Stimulated activated CD8-positive, alpha-beta memory T cell treated with anti-CD3 and anti-CD28 coated beads, Interleukin-2, amount 100 ng/mL, for 48 hours (primary cell): ENCODE measurements at places on chromosomes 11 and 22.

DNA sequence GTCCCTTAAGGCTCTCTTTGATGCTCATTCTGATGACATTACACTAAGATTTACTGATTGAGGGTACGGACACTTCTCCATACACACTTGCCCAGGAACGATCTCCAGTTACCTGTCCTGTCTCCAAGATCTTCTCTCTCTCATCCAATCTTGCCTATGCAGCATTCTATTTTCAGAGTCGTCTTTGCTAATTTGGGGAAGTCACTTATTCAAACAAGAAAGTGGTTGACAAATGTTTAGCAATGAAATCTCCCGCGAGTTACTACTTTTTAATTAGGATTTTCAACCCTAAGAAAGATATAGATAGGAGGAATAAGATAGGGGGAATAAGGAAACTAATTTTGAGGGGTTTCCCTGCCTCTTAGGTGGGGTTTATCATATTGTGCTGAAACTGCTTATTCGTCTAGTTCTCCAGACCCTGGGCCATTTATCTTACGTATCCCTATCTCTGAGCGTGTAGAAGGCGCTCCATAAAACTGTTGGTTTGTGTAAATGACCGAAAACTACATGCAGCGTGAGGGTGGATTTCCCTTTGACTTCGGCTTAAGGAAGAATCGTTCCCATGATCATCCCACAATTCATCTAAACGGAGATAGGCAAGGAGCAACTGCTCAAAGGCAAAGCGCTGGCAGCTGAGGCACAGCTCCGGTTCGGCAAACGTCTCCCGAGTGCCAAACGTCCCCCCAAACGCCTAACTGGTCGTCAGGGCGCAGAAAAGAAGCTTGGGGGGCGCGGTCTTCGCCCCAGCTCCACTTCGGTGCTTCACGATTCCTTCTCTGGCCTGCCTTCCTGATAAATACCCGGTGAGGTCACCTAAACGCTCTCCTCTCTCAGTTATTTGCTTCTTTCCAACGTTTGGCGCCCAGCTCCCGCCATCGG lies 804 bp downstream of the APIP start:
- no peak for DNase-seq

- no peak for DNase-seq
These were observed 7.3 kb upstream of the CRYBB3 start for GRCh38 chr22:25192406-25192805.

- DNase-seq = no peak
These were observed 44.3 kb downstream of the TBC1D22A start for GRCh38 chr22:46806794-46807193.

DNA sequence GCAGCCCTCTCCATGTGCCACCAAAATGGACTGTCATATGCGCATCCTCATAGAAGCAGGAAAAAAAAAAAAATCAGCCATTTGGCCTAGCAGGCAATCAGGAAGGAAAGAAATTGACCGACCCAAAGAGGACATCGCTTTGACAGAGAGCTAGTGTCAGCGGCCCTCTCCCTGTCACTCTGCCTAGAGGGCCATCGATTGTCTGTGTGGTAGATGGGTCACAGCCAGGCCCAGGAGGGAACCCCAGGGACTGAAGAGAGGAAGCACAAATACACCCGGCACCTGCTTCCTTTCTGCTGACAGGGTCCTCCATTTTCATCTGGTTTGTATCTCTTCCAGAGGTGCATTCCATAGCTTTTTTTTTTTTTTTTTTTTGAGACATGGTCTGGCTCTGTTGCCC lies 21.8 kb downstream of the VPS37C start:
- no peak for DNase-seq

- DNase-seq = no peak
These were observed 74.4 kb downstream of the ARHGAP32 start for GRCh38 chr11:129117595-129118350.

DNA sequence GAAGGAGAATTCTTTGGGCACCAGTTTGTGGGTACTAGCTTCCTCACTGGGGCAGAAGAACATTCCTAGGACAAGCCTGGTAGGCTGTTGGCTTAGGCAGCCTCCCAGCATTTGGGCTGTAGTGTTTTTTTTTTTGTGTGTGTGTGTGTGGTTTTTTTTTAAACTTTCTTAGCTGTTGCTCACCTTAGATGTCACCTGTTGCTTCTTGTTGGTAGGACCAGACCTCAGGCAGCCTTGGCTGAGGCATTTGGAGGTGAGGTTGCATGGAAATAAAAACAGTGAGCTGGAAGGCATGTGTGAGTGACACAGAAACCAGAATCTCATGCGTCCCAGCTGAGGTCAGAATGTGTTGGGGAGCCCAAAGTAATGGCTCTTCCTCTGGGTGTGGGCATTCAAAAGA lies 21.3 kb downstream of the AMPD3 start:
- no peak for DNase-seq

DNA sequence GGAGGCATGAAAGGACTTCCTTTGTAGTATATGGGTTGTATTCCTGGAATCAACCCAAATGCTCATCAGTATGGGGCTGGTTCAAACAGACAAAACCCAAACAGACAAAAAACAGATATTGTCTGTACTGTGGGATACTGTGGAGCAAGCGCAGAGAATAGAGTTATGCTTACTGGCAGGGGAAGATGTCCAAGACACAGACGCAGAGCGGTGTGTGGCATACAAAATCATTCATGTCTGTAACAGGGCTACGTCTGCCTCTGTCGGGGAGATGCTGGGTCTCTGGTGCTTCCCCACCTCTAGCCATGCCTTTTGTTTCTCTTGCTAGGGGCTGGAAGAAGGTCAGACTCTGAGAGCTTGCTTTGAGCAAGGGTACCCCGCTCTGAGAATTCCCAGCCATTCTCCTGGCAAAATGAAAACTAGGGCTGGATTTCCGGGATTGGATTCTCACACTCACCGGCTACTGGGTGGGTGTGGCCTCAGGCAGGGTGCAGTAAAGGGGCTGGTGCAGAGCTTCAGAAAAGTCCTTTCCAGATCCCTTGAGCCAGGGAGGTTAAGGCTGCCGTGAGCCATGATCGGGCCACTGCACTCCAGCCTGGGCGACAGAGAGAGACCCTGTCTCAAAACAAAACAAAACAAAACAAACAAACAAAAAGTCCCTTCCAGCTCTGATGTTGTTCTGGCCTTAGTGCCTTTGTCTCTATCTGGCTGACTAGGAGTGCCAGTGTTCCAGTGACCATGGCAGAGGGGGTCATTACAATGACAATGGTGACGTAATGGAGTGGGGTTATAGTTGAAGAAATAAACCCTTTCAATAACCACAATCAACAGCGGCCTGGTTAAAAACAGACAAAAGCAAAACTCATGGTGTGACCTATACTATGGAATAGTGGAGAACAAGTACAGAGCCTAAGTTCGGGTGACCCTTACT lies 2.9 kb upstream of the ABCC8 start:
- no peak for DNase-seq

GRCh38 chr11:55658031-55658573 lies 3.9 kb upstream of the OR4C6 start:
- no peak for DNase-seq

GRCh38 chr11:127524618-127525017 lies 524.0 kb upstream of the KIRREL3 start:
- DNase-seq = no peak

- DNase-seq = no peak
These were observed 190.2 kb downstream of the DSCAML1 start for GRCh38 chr11:117606790-117607189.

GRCh38 chr11:13207665-13208594 lies 69.7 kb upstream of the BMAL1 start:
- DNase-seq = no peak

DNA sequence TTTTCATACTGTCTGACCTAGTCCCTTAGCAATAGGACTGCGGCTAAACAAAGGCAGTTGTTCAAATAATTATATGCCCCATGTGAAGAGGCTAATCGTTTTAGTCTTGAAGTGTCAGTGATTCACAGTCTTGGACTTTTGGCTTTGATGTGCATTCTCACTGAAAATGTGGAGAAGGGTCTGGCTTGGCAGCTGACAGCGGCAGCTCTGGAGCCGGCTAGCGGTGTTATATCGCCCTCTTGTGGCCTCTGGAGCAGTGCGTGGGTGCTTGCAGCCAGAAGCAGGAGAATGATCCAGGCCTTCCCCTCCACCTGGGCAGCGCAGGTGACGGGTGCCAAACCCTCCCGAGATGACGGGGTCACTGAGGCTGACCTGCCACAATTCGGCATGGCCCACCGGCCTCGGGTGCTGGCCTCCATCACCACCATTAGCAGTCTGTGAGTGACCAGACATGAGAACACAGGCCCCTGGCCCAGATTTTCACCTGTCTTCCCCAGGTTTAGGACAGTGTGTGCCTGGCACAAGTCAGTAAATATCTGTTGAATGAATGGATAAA lies 90.3 kb upstream of the PITPNB start:
- peak; percentile 52 for DNase-seq

GRCh38 chr22:19066531-19067271 lies 55.5 kb downstream of the DGCR2 start:
- DNase-seq = no peak

GRCh38 chr22:33404723-33405122 lies 346.5 kb upstream of the SYN3 start:
- no peak for DNase-seq

- no peak for DNase-seq
These were observed 17.1 kb upstream of the MED17 start for GRCh38 chr11:93767018-93767417.

DNA sequence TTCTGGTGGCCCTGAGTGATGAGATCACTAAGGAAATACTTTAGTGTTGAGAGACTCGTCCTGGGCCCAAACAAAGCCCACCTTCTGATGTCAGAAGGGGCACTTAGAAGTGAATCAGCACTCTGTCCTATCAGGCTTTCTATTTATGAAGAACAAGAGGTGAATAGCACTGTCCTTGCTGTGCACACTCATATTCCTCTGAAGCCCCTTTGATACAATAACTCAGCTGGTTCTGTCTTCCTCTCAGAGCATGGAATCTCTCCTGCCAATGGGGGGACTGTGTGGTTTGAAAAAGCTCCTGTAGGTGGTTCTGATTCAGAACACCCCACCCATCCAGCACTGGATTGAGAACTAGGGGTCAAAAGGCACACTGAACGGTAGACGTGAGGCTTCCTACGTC lies 348.1 kb downstream of the ETS1 start:
- no peak for DNase-seq

DNA sequence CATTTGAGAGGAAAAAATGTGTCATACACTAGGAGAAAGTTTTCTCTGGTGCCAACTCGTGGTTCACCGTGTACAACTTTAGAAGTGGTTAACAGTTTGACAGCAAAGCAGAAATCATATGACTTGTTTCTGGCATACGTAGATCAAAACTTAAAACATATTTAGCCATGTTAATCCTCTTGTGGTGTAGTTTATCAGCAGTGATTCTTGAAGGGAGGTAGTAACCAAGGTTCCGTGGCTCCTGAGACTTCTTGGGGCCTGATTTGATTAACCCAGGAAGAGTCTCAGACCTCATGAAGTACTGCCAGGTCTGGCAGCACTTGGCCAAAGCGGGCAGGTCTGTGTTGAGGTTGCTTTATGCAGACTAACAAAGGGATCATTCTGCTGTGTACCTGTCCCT lies 40.5 kb downstream of the SREBF2 start:
- no peak for DNase-seq

DNA sequence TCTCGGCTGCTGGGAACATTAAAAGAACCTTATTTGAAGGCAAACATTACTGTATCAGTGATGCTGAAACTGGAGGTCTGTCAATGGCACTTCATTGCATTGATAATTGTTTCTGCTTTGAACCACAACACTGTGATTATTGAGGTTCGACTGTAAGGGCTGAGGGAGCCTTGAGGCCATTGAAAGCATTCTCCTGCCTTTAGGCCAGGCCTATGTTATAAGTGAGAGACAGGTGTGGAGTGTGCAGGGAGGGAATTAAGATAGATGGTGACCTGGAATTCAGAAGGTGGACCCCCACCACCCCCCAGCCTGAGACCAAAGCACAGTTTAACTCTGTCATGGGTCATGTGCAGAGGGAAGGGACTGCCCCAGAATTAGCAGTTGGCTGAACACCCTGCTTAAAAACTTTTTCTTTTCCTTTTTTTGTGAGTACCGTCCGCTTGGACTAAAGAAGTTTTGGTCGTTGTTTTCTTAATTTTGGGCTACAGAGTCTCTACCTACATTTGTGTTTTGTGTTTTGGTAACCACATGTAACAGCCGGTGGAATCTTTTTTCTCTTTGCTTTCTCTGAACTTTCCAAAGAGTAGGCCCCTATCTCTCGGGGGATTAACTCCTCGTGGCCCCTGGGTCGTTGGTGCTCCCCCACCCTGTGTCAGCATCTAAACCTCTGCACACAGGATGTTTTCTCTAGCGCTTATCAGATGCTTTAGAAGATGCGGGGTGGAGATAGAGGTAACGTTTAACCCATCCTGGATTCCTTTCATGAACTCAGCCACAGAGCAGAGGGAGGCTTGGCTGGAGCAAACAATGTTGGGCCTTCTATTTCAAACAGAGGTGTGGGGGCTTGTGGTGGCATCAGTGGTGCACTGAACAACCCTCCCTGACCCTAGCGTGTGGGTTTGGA lies 43.7 kb downstream of the ZBTB16 start:
- no peak for DNase-seq

GRCh38 chr11:2298795-2299761 lies 2.6 kb downstream of the C11orf21 start:
- no peak for DNase-seq

GRCh38 chr11:77053217-77054015 lies 13.4 kb upstream of the CAPN5 start:
- no peak for DNase-seq

- no peak for DNase-seq
These were observed 53.7 kb upstream of the OR4B1 start for GRCh38 chr11:48162885-48163268.

GRCh38 chr11:35313760-35314153 lies 105.6 kb downstream of the SLC1A2 start:
- no peak for DNase-seq

DNA sequence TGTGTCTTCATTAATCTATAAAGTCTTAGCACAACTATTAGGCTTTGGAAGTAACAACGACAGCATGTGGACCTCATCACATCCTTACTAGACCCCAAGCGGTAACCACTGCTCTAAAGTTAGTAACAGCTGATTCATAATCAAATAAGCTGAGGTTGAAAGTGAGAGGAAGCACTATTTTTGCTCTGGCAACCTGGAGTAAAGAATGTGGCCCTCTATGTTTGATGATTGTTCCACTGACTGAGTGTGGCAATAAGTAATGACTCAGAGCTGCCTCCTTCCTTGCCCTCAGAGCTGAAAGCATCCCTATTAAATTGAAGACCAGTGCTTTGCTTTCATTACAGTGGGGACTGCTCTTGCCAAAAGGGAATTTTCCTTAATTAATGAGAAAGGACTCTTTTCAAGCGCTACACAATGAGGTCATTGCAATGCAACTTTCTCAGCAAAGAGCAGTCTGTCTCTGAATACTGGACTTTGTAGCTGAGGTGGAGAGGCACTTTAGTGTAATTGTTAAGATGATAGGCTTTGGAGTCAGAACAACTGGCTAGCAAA lies 906.1 kb upstream of the RAG2 start:
- no peak for DNase-seq

GRCh38 chr11:122097419-122098001 lies 18.5 kb downstream of the BLID start:
- no peak for DNase-seq
